ENCODE measurements at places on chromosomes 7 and 10.

- DNase-seq: no peak
Measured at GRCh38 chr7:133052401-133052756, 29.5 kb downstream of the CHCHD3 start.

DNA sequence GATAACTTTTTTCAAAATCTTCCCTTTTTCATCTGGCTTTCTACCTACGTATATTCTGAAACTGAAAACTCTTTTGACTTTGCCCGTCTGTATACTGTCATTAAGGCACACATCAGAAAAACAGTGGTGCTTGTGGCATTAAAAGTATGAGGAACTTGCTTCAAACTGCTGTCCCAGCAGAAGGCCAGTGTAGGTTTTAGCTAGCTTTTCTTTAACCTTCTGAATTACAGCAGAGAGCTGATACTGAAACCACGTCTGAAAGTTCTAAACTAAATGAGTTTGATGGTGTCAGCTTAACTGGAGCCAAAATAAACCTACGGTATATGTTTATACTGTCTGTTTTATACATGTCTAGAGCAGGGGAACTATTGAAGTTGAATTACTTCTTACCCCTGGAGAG lies 283.4 kb downstream of the TFEC start:
- no peak for DNase-seq

GRCh38 chr7:10429511-10429910 lies 544.2 kb upstream of the PHF14 start:
- DNase-seq: no peak

- no peak for DNase-seq
Measured at GRCh38 chr7:26180792-26181198, 19.8 kb downstream of the HNRNPA2B1 start.

- DNase-seq: no peak
Measured at GRCh38 chr7:146136357-146136875, 19.8 kb downstream of the CNTNAP2 start.

DNA sequence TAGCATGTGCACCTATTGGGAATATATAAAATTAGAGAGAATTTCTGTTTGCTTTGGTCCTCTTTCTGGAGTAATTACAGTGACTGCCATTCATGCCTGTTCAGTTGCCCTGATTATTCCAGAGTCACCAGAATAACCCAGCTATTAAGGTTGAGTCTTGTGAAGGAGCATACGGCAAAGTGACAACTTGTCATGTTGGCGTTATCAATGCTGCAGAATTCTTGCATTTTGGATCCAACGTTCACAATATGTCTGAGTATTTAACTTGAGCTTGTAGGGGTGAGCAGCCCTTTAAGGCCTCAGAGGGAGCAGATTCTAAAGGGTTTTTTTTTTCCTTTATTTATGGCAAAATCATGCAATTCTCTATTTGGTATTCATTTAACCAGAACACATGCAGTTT lies 419.4 kb upstream of the MGMT start:
- DNase-seq: no peak

DNA sequence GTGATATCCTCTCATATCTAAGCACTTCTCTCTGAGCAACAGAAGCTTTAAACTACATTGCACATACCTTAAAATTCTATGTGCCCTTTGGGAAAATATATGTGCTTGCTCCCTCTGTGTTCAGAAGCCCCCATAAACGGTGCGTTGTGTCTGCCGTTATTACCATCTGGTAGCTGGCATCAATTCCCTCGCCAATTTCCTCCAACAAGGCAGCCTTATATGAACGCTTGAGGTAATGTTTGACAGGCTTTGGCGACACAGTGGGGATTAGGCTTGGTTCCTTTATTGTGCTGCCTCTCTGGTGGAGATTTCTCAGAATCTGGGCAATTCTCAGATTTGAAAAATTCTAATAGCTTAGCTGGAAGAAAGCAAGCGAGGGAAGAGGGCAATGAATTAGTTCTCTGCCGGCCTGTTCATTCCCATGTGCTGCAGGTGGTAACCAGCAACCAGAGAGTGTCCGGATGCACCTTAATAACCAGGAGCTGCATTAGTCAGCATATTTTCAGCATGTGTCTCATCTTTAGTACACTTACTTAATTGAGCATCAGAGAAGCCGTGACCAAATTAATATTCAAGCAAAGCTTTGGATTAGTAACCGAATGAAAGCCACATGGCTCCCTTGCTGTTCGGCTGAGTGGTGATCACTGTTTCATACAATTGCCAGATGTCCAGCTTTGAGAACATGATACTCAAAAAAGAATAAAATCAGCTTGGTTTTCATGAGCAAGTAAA lies 7.3 kb upstream of the PPP1R17 start:
- DNase-seq: no peak

- no peak for DNase-seq
Measured at GRCh38 chr7:6284461-6285360, 12.3 kb upstream of the CYTH3 start.

DNA sequence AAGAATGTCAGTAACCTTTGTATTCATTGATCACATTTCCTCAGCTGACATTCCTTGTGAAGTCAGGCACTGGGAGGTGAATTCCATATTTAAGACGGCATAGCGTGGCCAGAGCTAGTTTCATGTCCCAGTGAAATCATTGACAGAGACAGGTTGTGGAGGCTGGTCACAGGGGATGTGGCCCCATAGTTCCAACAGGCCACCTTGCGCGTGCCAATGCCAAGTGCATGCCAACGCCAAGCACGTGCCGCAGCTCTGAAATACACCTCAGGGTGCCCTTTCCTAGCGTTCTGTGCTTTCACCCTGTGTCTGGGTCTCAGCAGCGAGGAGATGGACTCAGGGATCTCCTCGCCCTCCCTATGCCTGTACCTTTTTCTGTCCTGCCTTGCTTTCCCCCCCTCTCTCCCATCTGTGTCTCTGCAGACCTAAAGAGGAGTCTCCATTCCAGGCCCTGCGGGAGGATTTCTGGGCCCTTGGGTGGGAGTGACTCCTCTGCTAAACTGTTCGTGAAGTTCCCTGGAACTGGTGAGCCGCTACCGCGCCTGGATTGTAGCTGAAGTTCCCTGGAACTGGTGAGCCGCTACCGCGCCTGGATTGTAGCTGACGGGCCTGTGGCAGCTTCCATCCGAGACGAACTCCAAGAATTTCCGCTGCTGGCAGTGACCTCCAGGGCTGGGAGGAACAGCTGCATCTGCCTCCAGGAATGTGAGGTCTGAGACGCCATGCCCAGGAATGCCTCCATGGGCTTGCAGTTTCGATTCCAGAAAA lies 19.7 kb downstream of the AQP1 start:
- DNase-seq: no peak

DNA sequence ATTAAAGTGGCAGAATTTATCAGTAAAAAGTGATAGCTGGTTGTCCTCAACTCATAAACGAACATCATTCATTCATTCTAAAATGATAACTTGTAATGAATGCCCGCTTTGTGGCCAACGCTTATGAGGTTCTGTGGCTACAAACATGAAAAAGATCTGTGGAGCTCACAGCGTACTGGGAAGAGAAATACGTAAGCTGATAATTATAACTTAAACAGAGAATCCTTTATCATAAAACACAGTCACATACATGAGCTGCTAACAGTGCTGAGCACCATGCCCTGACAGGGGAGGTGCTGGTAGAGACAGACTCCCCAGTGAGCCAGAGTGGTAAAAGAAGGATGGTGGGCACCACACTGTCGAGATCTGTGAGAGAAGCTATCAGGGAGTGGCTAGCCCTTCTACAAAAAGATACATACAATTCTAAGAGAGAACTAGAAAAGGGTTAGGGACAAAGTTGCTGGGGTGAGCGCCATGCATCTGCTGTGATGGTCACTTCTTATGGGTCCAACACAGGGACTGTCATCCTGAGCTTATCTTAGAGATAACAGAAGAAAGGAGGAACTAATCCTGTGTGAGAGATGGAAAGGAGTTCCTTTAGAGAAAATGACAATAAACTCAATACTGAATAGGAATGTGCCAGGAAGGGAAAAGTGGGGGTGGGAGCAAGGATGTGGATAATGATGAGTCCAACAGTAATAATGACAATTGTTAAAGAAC lies 106.7 kb downstream of the USP6NL start:
- DNase-seq: no peak

DNA sequence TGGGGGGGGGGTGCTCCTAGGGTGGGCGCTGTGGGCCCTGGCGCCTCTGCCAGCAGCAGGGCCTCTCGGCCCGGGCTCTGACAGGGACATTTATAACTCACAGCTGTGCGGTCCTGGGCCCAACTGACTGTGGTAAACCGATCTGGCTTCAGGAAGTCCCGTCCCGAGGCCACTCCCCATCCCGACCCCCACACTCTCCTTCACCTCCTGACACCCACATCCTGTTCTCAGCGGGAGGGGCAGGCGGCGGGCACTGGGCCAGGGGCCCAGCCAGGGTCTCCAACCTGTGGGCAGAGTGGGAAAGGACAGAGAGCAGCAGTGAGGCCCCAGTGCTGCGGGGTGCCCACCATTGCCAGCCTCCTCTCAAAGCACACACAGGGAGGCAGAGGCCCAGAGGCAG lies 69.1 kb downstream of the ZMIZ1 start:
- no peak for DNase-seq

GRCh38 chr7:101877882-101878591 lies 60.6 kb downstream of the CUX1 start:
- DNase-seq: no peak

DNA sequence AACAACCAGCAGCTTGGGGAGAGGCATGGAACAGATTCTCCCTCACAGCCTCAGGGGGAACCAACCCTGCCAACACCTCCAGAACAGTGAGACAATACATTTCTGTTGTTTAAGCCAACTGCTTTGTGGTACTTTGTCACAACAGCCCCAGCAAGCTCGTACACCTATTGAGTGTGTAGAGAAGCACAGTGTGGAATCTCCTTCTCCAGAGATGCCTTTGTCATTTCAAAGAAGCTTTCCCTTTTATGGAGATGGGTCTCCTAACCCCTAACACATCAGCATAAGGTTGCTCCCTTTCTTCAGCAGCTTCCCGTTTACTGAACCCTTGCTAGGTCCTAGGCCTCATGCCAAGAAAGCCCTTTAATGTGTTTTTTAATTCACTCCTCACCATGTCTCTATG lies 60.7 kb upstream of the AGK start:
- no peak for DNase-seq

DNA sequence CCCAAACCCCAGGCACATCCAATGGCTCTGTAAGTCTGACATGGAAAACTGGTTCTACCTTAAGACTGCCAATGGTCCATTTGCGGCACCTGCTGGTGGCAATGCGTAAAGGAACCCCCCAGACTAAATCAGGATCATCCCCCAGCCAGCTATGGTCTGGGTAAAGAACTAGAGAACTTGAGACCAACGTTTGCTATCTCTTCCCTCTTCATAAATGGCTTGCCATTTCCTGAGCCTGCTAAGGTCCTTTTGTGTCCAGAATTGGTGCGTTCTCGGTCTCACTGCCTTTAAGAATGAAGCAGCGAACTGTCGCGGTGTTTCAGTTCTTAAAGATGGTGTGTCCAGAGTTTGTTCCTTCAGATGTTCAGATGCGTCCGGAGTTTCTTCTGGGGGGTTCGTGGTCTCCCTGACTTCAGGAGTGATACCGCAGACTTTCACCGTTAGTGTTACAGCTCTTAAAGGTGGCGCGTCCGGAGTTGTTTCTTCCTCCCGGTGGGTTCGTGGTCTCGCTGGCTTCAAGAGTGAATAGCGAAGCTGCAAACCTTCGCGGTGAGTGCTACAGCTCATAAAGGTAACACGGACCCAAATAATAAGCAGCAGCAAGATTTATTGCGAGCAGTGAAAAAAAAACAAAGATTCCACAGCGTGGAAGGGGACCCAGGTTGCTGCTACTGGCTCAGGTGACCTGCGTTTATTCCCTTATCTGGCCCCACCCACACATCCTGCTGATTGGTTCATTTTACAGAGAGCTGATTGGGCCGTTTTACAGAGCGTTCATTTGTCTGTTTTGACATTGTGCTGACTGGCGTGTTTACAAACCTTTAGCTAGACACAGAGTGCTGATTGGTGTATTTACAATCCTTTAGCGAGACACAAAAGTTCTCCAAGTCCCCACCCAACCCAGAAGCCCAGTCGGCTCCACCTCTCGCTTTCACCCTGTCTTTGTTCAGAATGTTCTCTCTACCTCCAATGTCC lies 95.4 kb downstream of the ELMO1 start:
- DNase-seq: no peak

- no peak for DNase-seq
Measured at GRCh38 chr10:47099474-47099873, 188.2 kb downstream of the PTPN20 start.

- no peak for DNase-seq
Measured at GRCh38 chr10:86580521-86580891, 58.9 kb upstream of the WAPL start.

- no peak for DNase-seq
Measured at GRCh38 chr10:49560526-49560925, 21.6 kb upstream of the ERCC6 start.

DNA sequence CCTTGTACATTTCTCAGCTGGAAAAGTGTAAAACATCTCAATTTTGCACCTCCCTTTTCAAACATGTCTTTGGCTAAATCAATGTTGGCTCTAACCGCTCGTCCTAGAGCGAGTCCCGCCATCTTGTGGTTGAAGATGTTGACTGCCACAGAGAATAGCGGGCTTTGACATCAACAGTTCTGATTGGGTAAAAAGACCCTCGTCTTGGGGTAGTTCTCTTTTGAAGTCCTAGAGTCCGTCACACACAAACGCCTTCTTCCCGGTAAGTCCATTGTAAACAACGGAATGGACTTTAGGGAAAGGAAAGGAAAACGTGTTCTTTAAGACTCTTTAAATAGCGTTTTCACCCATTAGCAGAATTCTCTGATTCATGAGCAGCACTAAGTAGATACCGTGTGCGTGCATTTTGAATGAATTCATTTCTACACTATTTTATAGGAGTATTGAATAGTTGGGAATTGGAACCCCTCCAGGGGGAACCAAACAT lies 452 bp upstream of the RPP30 start:
- DNase-seq: no peak

DNA sequence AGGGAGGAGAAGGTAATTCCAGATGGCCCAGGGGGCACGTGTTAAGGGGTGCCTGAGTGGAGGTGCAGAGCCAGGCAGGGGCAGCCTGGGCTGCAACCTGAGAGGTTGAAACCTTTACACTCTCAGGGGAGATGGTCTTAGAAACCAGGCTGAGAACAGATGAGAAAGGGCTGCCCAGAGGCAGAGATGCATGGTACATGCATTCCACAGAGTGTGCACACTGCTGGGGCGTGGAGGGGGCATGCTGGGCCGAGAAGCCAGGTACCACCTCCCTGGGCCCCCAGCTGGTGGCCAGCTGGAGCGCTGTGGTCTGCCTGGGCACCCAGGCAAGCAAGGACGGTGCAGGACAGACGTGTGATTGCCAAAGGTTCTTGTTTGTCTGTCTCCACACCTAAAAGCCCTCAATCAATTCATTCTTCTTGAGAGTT lies 14.1 kb upstream of the CSGALNACT2 start:
- DNase-seq: no peak

Data from esophagus squamous epithelium (tissue), 5 donors.